CD4-positive, alpha-beta T cell treated with Interleukin-15 for 4 hours (primary cell): ENCODE measurements at places on chromosomes 2 and 18.
A peak's percentile ranks its signal among the peaks of the same experiment; 100 is the strongest.

DNA sequence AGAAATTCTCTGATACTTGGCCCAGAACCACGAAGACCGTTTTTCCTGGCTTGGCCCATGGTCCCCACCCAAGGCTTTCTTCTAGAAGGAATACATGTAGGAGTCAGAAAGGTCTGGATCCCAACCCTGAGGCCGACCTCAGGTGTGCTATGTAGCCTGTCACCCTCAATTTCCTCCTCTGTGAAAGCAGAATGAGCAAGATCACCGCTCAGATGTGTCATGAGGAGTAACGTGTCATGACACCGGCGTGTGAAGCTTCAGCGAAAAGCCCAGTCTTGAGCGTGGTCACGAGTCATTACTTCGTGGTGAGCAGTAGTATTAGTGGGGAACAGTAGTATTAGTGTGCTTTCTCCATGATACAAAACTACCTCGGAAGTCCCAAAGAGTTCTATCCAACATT, 103.4 kb downstream of the ALPK2 start:
- DNase-seq: no peak

GRCh38 chr2:162458240-162458639, 114.3 kb downstream of the GCA start:
- no peak for DNase-seq

GRCh38 chr2:212814941-212815340, 276.3 kb upstream of the ERBB4 start:
- DNase-seq: no peak

- no peak for DNase-seq
Observed at GRCh38 chr18:45342166-45342565, 273.1 kb upstream of the SLC14A2 start.

DNA sequence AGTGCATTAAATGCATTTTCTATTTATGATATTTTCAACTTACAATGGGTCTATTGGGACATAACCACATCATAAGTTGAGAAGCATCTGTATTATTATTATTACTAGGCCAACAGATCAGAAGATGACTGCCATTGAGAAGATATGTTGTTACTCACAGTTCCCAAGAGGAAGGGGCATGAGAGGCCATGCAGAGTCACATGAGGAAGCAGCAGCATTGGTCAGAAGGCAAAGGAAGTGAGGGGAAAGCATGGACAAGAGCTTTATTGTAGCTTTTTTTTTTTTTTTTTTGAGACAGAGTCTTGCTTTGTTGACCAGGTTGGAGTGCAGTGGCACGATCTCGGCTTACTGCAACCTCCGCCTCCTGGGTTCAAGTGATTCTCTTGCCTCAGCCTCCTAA, 66.2 kb upstream of the LCLAT1 start:
- DNase-seq: no peak

- no peak for DNase-seq
Observed at GRCh38 chr18:3402982-3403451, 47.0 kb upstream of the TGIF1 start.

GRCh38 chr2:68579689-68580088, 63.7 kb upstream of the PROKR1 start:
- no peak for DNase-seq

GRCh38 chr18:76592096-76592495, 97.1 kb upstream of the ZNF516 start:
- DNase-seq: no peak

DNA sequence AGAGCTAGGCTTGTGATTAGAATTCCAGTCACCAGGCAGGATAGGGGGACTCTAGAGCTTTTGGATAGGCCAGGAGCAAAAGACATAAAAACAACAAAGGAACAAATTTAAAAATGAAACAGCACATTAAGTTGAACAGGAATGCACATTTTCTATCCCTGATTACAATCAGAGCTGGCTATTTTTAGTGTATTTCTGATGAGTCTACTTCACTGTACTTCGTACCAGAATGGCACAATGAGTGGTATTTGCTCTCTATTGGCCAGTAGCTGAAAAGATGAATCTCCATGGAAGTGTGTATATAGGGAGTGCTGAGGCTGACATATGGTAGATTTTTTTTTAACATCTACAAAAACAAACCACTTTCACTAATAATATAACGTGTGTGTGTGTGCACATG, 34.2 kb upstream of the LRRTM1 start:
- no peak for DNase-seq

- DNase-seq: no peak
Observed at GRCh38 chr2:175035806-175036205, 30.6 kb upstream of the CHN1 start.

- no peak for DNase-seq
Observed at GRCh38 chr2:142992840-142993239, 115.4 kb downstream of the KYNU start.

DNA sequence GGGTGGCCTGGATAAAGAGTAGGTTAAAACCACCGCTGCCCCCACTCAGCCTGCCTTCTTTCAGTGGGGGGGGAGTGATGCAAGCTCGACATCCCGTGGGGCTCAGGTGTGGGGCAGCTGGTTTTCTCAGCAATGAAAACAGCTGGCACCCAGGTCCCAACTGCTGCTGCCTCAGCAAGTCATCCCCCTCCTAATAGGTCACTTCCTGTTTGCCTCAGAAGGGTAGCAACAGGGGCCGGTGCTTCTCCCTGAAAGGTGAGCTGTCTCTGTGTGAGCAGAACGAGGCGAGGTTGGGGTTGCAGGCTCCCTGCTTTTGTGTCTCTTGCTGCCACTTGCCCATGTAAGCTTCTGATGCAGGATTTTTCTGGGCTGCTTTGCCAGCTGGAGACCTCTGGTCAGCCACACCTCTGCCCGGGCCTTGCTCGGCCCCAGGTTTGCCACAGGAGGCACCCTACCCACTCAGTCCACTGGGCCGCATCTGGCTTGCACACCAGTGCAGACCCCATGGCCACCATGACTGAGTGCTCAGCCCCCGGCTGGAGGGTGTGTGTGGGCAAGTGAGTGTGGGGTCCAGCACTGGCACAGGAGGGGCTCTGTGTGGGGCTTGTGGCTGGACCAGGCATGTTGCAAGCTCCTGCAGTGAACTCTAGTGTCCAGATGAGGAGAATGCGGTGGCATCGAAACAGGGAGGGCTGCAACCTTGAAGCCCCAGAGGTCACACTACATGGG, 11.5 kb upstream of the ASB1 start:
- DNase-seq: peak; percentile 16

DNA sequence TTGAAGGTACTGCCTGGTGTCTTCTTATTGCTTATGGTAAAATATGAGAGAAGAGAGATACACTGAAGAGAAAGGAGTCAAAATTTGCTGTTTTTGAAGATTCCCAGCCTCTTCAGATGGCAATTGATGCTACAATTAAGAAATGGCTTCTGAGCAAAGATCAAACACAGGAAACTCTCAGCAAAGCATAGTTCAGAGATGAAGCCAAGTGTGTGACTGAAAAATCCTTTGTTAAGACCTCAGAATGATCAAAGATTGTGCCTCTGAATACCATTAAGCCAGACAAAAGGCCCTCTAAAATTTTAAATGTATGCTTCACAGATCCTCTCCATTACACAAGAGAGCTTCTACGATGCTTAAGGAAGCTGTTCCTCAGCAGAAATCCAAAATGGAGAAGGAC, 216.3 kb downstream of the UXS1 start:
- no peak for DNase-seq

DNA sequence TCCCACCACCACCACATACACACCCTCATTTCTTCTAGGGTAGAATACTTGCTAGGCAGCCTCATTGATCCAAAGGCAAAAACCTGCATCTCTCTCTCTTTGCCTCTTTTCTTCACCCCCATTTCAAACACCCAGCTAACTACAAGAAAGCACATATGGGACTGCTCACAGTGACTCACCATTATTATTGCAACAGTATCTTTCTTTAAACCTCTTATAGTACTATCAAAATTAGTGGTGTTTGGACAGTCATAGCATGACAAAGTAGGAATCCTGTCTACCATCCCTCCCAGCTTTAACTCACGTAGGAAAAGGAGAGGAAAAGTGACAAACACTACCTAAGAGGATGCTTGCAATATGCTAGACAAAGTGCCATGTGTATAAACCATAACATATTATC, 422.5 kb upstream of the CRIM1 start:
- DNase-seq: no peak

GRCh38 chr2:83471655-83472054, 987.4 kb downstream of the SUCLG1 start:
- no peak for DNase-seq

- DNase-seq: no peak
Observed at GRCh38 chr18:27724362-27724761, 452.6 kb downstream of the CDH2 start.

- DNase-seq: no peak
Observed at GRCh38 chr18:79494936-79495335, 99.2 kb downstream of the NFATC1 start.

- DNase-seq: no peak
Observed at GRCh38 chr18:3649633-3650426, 199.9 kb downstream of the TGIF1 start.

GRCh38 chr2:67260343-67261277, 136.5 kb upstream of the ETAA1 start:
- DNase-seq: no peak

DNA sequence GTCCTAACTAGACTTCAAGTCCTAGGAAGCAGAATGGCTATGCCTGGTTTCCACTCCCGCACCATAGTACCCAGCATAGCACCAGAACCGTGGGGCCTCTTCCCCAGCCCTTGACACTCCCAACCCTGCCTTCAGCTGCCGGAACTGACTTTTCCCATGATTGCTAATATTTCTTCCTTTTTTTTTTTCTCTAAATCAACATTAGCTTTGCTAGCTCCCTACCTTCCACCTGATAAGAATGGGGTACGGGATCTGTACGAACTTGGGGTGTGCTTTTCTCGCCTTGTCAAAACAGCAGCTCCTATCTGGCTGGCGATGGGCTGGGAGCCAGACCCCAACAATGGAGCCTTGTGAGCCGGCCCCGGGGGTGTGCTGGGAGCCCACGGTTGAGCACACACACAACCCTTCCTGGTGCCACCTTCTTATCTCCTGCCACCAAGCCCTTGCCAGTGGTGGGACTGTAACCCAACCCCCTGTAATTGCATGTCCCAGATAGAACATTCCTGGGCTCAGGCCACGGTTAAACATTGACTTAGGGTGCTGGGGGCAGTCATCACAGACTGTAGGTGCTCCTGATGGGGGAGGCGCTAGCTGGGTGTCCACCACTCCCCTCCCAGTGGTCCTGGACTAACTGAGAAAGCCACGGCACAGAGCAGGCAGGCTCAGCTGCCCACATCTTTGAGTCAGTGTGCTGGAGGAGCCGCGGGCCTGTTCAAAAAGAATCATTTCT, 213.0 kb upstream of the HAAO start:
- DNase-seq: no peak

- DNase-seq: no peak
Observed at GRCh38 chr2:140873915-140874531, 1256.8 kb downstream of the LRP1B start.

DNA sequence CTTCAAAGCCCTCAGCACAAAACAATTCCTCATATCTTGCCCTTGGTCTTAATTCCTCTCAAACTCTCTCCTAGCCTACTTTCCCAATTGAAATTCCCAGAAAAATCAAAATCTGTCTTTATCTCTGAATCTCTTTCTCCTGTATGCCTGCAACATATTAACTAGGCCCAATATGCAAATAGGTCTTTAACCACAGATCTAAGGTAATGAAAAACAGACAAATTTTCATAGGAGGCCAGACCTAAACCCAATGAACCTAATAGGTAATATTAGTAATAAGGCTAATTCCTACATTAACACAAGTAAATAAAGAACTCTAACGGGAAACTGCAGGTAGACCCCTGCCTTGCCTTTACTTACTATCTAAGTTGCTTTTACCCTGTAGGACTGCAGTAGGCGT, 41.4 kb downstream of the WDR33 start:
- no peak for DNase-seq

DNA sequence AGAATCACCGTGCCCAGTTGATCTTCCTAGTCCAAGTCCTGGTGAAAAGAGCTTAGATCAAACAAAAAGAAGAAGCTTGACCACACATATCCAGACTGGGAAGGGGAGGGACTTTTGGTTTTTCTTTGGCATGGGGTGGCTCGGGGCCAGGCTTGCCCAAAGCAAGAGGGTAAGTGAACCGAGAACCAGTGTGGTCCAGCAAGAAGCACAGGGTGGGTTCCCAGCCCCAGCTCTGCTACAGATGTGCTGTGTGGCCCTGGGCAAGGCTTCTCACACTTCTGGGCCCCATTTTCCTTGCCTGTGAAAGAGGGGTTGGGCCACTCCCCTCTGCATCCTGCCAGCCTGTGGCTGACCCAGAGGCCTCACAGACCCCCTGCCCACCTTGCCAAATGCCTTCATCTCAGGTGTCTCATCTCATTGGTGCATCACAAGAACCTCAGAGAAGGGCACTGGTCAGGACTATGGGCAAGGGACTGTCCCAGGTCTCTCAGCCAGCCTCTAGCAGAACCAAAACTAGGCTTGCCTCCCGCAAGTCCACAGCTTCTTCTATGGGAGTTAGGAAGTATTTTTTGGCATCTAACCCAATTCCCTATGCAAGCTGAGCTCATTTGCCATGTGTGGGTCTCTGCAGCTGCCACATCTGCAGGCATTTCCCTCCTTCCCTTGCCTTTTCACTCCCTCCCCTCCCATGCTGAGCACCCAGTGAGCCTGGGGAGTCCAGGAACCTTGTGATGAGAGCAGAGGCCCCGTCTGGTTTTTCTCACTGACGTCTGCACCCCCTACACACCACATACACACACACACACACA, 6.9 kb downstream of the ATP6V1B1 start:
- no peak for DNase-seq

- DNase-seq: no peak
Observed at GRCh38 chr18:79575891-79576685, 103.5 kb upstream of the CTDP1 start.

GRCh38 chr2:70596293-70596692, 42.7 kb upstream of the TGFA start:
- no peak for DNase-seq

- no peak for DNase-seq
Observed at GRCh38 chr18:49768051-49768391, 45.3 kb downstream of the ACAA2 start.

DNA sequence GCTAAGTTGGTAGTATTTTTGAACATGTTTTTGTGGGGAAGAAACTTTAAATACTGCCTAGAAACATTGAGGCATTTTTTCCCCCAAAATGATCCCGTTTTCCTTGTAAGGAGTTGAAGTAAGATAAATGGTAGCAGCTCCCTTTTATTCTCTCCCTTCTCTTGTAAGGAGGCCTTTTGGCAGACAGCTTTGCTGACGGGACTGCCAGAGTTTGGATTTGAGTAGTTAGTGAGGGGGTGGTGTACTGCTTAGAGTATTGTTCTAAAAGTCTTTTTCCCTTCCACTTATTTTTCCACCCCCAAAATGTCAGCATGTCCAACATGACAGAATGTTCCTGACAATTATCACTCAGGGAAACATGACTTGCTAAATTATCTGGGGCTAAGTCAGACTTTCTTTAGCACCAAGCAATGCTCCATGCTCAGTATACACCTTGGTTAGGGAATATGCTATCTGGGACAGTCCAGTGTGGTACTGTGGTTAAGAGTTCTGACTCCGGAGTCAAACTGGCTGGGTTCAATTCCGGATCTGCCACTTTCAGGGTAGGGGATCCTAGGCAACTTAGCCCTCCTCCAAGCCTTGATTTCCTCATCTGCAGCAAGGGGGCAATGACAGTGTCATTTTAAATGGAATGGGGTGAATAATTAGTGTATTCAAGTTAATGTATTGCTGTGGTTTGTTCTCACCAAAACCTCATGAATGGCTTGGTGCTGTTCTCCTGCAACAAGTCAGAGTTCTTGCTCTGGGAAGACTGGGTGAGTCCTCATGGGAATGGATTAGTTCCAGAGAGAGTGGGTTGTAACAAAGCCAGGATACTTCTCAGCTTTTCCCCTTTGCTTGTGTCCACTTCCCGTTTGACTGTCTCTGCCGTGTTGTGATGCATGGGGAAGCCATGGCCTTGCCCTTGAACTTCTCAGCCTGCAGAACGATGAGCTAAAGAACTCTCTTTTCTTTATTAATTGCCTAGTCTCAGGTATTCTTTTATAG, 116.2 kb downstream of the TANC1 start:
- no peak for DNase-seq
